Fibroblast of lung (primary cell): ENCODE measurements at places on chromosomes 6 and 20.

GRCh38 chr20:62392077-62392418, 5.1 kb downstream of the RPS21 start:
- no peak for DNase-seq

DNA sequence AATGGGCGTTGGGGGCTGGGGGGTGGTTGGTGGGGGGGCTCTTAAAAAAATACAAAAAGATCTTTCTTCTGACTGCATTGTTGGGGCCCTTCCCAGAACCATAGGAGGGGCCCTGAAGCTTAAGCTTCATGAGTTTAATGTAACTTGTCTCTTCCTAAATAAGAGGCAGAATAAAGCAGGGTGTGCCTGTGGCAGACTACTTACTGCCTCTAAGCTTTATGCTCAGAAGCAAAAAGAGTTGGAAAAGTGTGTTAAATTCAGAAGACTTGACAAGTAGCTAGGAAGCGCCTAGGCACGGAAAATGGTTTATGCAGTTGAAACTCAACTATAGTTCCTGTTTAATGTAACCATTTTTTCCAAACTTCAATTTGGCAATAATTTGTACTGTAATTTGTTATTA, 44.5 kb downstream of the TIAM2 start:
- DNase-seq, result no peak

DNA sequence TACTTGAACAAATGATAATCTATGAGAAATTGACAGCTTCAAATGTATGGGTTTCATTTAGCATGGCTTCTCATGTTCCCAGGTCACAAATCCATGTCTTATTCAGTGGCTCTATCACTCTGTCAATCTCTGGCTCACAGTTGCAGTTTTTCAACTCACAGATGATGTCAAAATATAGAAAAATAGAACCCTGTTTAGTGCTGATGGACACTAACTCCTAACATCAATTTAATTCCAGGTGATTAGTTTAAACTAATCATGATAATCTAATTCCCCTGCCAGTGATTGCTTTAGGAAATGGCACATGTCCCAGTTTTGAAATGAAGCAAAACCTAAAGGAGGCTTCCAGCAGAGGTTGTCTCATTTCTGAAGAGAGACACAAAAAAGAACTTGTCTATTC, 13.0 kb downstream of the KHDC1 start:
- DNase-seq, result no peak

GRCh38 chr20:35742741-35743523, 872 bp upstream of the RBM39 start:
- DNase-seq, result peak; percentile 43

DNA sequence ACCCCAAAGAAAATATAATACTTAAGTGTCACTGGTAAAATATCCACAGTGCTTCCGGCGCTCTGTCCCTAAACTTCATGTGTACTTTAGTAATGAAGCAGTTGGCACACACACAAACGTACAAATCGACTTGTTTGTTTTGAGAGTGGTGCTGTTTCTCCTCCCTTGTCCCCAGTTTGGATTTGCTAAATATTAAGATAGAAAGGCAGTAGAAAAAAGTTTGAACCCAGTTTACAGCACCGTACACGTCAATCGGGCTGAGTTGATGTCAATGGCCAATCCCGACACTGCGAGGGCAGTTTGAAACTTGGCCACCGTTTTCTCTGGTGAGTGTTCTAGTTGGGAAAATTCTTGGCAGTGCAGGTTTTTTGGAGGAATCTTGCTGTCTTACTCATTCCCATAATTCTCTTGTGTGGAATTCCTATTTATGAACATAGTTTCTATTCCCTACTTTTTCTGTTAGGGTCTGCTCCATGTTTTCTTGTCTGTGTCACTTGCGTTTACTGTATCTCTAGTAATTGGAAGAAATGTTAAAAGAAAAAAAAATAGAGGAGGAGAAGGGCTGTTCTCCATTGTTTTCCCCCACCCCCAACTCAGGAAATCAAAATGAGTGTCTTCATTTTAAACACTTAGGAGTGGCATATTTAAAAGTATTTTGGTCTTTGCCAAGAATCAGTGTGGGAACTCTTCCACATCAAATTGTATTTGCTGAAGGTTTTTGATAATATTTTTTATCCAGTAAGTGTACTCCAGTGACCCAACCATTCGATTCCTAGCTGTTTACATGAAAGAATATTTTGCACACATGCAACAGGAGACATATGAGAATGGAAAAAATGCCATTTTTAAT, 72.3 kb downstream of the OR2B2 start:
- peak; percentile 77 for DNase-seq

- no peak for DNase-seq
Measured at GRCh38 chr6:144361016-144361415, 75.9 kb downstream of the UTRN start.

DNA sequence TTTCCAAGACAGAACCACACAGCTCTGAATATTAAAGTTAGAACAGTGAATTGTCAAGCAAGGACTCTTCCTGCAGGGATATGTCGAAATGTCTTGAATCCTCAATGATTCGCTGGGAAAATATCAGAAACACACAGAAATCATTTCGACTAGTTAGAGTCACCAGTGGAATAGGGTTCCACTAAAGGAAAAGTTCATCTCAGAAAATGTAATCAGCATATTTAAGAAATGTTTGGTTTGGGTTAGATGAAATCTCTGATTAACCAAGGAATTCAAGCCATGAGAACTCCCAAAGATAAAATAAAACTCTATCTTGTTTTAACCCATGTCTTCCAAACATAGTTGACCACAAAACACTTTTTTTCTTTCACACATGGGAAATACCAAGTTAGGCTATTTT, 621.0 kb upstream of the NRSN1 start:
- peak; percentile 57 for DNase-seq

DNA sequence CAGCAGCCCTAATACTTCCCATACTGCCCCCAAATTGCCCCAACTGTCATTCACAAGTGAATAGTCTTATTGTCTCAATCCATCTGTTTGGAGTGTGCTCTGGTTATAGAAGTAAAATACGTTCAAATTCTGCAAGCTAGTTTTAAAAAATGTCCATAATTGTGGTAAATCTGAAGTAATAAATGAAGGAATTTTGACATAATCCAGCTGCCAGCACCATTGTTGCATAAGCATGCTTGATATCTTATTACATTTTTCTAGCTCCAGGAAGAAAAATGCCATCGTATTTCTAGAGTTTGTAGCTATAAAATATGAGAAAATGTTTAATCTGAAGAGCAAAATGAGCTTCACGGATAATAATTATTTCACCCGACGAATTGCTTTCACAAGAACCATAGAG, 664.7 kb downstream of the RFPL4B start:
- DNase-seq, result peak; percentile 44

DNA sequence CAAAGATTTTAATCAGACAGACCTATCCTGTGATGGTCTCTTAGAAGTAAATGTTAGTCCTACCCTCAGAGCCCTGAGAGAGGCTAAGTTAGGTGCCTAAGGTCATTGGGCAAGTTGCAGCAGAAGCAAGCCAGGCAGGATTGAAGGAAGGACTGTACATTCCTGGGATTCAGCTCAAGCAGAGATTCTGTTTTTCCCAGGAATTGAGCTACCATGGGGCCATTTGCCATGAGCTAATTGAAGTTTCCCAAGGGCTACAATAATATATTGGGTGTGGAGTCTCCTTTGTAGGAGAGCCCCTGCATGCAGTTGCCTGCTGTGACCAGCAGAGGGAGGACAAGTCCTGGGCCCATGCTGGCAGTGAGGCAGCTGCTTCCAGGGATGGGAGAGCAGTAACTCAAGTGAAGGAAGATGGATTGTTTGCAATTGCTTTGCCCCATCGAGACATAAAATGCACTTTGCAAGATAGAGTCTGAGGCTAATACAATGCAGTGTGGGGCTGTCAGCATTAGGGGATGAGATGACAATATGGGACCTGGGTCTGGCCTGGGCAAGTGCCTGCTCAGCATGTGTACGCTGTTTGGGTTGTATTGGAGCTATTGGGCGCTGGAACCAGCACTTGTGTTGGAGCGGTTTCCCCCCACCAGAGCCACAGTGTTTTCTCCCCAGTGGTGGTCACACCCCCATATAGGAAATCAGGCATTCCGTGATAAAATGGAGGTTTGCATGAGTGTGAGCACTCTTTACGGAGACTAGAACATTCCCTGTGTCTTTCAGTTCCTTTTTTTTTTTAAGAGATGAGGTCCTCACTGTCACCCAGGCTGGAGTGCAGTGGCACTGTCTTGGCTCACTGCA, 27.9 kb downstream of the DNMT3B start:
- DNase-seq, result peak; percentile 45

DNA sequence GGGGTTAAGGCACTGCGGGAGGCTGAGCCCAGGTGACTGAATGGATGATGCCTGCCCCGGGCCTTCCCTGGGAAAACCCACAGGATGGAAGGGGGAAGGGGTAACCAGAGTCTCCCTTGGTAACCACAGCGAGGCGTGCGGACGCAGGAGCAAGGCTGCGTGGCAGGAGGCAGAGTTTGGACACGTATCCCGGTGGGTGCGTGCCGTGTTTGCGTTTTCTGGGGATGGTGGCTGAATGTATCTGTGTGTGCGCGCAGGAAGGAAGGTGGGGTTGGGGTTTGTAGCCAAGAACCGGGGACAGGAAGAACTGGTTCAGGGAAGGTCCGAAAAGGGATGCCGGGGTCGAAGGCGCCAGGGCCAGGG, 1.8 kb downstream of the MDGA1 start:
- DNase-seq, result peak; percentile 43

DNA sequence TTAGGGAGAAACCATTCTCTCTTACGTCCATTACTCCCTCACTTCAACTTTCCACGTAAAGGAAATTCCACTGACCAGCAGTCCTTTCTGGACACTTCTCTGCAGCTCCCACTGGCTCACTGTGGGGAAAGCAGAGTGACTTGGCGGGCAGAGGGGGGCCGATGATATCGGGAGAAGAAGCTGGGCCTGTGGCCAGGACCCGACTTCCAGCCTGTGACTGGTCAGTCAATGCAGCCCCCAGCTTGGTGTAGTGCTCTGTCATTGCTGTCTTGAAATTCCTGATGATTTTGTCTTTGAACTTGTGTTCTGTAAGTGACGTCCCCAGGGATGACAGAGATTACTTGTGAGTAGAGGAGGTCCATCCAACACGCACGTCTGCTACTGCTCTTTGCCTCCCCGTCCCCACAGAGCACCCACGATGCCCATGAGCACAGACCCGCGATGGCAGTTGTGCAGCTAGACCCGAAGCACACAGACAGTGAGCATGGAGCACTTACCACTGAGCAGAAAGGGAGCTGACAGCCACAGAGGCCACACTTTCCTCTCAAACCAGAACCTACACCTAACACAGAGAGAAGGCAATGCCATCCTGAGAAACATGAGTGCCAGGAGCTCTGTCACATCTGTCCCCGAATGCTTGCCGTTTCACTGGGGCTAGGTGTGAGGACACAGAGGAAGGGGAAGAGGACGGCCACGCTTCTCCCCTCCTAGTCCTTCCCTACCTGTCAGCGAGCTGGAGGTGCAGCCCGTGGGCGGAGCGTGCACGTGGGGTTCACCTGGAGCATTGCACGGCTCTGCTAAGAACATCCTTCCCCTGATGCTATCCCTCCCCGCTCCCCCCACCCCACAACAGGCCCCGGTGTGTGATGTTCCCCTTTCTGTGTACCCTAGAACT, 25.7 kb downstream of the DACT2 start:
- DNase-seq, result no peak

- no peak for DNase-seq
Measured at GRCh38 chr6:82275686-82276085, 28.1 kb upstream of the IBTK start.

GRCh38 chr6:37369321-37370201, 15.8 kb downstream of the RNF8 start:
- DNase-seq, result no peak

- DNase-seq, result no peak
Measured at GRCh38 chr6:167129159-167129558, 6.3 kb downstream of the CCR6 start.

DNA sequence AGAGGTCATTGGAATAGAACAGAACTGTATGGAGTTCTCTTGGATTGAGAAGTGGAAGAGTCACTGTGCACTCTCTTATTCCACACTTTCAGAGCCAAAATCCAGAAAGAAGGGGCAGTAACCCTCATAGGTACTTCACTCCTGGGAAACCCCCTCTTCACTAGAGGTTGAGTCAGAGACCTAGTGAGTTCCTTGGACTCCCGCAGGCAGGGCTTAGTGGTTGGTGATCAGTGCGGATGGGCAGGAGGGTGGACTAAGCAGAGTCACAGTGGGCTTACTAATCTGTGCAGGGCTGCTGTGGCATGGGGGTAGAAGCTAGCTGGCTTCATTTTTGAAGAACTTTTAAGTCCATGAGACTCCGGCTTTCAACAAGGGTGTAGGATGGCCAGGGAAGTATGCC, 95.0 kb upstream of the MLN start:
- DNase-seq, result no peak

DNA sequence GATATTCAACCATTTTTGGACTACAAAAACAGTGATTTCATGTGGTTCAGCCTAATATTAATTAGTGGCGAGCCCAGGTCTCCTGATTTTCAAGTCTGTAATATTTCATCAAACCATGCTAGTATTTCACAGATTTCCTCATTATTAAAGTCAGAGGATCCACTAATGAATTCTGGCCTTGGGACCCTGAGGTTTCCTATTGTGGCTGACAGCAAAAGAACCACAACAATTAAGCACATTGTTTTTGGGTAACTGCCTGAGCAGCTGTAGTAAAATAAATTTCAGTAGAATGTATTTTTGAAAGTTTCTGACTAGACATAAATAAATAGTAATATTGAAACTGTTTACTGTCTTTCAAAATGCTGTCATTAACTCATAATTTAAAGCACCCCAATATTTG, 630.7 kb upstream of the MMS22L start:
- no peak for DNase-seq

GRCh38 chr6:109024368-109024767, 70.3 kb downstream of the SESN1 start:
- DNase-seq, result peak; percentile 31

- no peak for DNase-seq
Measured at GRCh38 chr20:60465993-60466686, 507.9 kb downstream of the CDH26 start.

DNA sequence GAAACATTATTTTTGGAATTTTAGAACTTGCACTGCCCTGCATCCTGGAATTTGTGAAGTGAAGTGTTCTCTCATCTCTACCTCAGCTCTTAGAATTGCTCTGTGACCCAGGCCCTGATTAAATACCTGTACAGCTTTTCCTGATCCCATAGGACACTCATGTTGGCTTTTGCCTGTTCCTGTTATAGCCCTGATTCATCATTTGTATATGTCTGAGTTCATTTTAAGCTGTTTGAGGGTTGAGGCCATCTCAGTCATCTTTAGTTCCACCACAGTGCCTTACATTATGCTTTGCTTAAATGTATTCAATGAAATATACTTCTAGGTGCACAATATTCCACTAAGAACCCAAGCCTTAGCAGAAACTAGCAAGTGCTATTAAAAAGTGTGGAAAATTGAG, 26.4 kb downstream of the ZFAND3 start:
- DNase-seq, result peak; percentile 10

DNA sequence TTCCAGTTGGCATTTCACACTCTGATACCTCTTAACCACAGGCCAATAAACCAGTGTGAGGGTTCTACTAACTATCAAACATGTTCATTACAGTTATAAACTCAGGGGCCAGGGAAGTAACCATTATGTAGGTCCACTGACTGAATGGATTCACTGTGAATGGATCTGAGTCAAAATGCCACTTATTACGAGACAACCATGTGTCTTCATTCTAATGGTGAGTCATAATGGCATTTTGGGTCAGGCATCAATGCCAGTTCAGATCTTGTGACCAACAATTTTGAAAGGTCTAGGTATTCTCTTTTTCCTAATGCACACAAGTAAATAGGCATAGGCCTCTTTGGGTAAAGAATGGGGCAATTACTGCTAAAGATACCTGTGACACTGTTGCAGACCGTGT, 112.2 kb upstream of the HEY2 start:
- DNase-seq, result no peak
